Fibroblast of skin of abdomen (primary cell): ENCODE measurements at places on chromosomes 2 and 18.

DNA sequence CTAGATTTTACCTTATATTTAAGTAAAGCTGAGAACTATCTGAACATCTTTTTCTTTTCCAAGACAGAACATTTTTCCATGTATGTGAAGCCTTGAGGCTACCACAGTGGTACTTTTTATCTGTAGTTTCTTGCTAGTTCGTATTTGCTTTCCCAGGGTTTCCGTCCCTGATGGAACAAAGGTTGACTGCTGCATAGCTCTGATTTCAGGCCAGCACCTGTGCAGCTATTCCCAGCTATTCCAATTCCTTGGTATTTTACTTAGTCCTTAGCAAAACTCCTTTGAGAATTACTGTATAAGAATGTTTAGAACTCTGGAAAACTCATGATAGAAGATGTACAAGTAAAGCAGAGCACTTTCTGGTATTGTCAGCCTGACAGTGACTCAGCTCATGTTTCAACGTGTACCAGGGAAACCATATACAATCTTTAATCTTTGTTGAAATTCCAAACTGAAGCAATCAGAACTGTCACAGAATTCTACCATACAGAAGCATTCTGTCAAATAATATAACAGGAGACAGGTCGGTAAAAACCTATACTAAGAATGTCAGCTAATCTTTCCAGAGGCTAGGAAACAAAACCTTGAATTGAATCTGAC lies 162.2 kb downstream of the PKP4 start:
- no peak for DNase-seq

- no peak for DNase-seq
These were observed 62.7 kb downstream of the MEIS1 start for GRCh38 chr2:66497431-66498288.

DNA sequence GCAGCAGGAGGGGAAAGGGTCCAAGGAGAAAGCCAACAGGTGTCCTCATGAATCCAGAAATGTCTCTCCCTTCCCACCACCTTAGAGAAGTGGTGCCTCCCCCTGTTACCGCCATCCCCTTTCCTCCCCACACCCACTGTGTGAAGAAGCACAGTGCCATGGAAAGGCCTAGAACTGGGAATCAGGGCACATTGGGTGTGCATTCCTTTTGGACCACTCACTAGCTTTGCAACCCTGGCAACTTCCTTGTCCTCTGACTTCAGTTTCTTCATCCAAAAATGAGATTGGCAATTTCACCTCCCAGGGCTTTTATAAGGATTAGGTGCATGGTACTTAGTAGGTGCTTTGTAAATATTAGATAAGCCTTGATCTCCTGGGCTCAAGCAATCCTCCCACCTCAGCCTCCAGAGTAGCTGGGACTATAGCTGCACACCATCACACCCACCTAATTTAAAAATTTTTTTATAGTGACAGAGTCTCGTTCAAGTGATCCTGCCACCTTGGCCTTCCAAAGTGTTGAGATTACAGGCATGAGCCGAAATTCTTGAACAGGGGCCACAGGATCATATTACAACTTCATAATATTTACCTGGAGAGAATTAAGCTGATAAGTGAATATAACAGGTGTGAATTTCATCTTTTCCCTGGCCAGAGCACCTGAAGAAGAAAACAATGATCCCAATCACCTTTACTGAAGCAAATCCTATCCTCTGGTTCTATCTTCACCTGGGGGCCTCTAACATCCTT lies 97.9 kb upstream of the TAF1B start:
- DNase-seq: no peak

- no peak for DNase-seq
These were observed 37.6 kb downstream of the TMEM163 start for GRCh38 chr2:134681201-134681600.

GRCh38 chr2:73852020-73852419 lies 23.3 kb downstream of the STAMBP start:
- DNase-seq: peak; percentile 75

DNA sequence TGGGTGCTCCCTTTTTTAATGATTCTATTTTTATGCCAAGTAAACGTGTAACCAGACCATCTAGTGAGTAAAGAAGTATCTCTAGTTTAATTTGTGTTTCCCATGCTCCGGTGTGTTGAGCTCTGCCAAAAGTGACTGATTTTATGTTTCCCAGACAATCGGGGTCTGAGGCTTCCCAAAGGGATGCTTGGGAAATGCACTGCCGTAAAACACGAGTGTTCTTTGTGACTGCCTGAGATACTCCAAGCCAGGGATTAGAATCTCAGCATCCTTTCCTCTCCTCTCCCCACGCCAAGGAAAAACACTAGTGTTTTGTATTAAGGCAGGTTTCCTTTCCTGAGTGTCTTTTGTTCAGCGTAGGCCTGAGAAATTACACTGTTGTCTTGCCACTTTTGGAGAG lies 180.5 kb upstream of the NRP2 start:
- no peak for DNase-seq

DNA sequence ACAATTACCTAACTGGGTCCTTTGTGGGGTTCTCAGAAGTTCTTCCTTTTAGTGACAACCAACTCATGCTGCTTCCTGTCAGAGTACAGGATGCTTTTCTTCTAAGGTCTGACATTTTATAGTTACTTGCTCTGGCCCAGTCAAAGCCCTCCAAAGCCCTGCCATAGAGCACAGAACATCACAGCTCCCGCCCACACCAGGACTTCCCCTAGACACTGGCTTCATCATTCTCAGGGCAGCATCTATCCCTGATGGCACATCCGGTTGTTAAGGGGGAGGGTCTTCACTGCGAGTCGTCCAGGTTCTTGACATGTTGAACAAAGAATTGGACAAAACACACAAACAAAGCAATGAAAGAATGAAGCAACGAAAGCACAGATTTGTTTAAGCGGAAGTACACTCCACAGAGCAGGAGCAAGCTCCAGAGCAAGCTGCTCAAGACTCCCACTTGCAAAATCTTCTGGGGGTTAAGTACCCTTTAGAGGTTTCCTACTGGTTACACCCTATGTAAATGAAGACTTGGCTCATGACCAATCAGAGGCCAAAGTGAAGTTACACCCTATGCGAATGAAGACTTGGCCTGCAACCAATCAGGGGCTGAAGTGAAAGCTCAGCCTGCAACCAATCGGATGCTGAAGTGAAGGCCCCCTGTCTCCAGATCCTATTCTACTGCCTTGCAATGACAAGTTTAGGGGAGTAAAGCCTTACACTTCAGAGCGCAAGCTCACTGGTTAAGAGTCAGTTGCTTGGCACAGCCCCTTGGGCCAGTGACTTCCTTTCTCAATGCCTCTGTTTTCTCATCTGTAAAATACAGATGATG lies 79.0 kb downstream of the HDAC4 start:
- no peak for DNase-seq

GRCh38 chr18:5052491-5052890 lies 144.6 kb downstream of the AKAIN1 start:
- no peak for DNase-seq

GRCh38 chr2:232203936-232204335 lies 174.6 kb upstream of the ALPP start:
- DNase-seq: peak; percentile 17

GRCh38 chr2:179037807-179038206 lies 12.1 kb downstream of the CCDC141 start:
- DNase-seq: no peak

GRCh38 chr2:207088276-207088675 lies 77.5 kb downstream of the KLF7 start:
- no peak for DNase-seq

GRCh38 chr2:10380048-10380926 lies 67.8 kb downstream of the ODC1 start:
- no peak for DNase-seq

GRCh38 chr2:35929551-35929950 lies 426.0 kb upstream of the CRIM1 start:
- DNase-seq: no peak

GRCh38 chr2:227824711-227825110 lies 11.1 kb downstream of the CCL20 start:
- no peak for DNase-seq

DNA sequence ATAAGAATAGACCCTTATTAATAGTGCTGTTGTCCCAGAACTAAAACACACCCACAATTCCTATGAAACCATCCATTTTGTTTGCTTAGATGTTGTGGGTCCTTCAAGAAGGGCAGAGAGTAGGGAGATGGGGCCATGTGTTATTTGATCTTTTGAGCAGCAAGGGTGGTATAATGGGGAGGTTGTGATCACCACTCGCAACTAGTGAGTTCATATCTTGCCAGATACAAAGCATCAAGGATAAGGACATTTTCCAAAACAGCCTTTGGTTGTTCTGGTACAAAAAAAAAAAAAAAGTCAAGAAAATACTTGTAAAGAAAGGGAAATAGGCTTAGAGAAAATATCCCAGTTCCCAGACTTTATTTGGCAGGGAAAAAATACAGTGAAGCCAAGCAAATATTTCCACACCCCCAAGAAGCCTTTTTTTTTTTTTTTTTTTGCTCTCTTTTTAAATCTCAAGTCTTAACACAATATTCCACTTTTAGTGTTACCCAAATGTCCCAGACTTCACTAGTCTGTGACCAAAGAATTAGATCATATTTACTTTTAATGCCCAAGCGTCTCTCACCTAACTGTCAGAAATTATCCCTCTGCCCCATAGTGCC lies 54.1 kb downstream of the ANTXR1 start:
- DNase-seq: no peak

DNA sequence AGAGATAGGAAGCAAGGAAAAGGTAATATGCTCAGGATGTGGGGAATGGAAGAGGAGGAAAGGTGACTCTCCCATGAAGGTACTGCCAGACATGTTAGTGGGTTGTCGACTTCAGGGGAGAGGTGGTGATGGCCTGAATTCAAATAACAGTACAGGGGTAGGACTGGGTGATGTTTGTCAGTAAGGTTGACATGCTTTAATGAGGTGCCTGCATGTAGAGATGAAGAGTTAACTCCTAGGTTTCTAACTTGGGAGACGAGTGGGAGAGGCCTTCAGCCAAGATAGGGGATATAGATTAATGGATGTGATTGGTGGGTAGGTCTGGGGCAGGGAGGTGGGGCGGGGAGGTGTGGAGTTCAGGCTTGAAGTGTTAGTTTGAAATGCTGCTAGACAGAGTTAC lies 2.6 kb downstream of the NAPG start:
- no peak for DNase-seq
